NCI-H2227 treated with DMSO at 0.1 percent for 48 hours (cell line): ENCODE measurements at places on chromosomes 5 and 9.

- no peak for DNase-seq
Measured at GRCh38 chr9:130962418-130963316, 23.6 kb upstream of the FIBCD1 start.

- DNase-seq: no peak
Measured at GRCh38 chr5:132689513-132689912, 15.7 kb downstream of the IL4 start.

DNA sequence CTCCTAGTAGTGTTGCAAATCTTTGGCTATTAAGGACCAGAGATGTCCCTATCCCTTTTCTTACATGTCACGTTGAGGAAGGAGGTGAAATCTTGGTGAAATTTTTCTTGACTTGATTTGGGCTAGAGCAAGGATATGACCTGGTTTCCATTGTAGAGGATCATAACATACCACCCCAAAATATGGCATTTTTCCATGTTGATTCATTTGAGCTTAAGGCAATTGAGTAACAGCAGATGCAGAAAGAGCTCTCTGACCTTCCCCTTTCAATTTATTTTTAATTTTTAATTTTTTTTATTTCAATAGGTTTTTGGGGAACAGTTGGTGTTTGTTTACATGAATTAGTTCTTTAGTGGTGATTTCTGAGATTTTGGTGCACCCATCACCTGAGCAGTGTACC lies 61.2 kb upstream of the MAP1B start:
- DNase-seq: no peak

- no peak for DNase-seq
Measured at GRCh38 chr9:8252445-8252844, 452.9 kb upstream of the DMAC1 start.

GRCh38 chr9:124439686-124440243 lies 10.5 kb upstream of the ADGRD2 start:
- no peak for DNase-seq

GRCh38 chr5:104498281-104498680 lies 935.7 kb upstream of the NUDT12 start:
- DNase-seq: no peak

DNA sequence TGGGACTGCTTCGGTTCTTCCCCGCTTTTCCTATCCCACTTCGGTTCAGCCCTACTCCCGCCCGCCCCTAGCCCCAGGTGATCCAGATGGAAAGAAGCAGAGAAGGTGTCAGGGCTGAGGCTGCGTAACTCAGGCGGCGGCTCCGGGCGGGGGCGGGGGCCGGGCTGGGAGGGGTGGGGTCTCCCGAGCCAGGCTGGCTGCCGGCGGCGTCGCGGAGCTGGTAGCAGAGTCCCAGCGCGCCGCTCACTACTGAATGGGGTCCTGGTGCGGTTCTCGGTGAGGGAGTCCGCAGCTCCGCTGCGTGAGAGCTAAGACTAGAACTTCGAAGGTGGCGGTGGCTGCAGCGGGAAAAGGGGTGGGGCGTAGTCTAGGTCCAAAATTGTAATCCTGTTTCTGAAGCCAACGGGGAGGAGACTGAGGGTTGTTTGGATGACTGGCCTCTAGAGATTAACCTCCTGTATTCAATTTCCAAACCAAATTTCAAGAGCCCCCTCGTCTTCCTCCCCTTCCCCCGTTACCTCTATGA lies 1.4 kb downstream of the PRR16 start:
- no peak for DNase-seq

- DNase-seq: no peak
Measured at GRCh38 chr5:130955041-130955440, 210.0 kb downstream of the HINT1 start.

DNA sequence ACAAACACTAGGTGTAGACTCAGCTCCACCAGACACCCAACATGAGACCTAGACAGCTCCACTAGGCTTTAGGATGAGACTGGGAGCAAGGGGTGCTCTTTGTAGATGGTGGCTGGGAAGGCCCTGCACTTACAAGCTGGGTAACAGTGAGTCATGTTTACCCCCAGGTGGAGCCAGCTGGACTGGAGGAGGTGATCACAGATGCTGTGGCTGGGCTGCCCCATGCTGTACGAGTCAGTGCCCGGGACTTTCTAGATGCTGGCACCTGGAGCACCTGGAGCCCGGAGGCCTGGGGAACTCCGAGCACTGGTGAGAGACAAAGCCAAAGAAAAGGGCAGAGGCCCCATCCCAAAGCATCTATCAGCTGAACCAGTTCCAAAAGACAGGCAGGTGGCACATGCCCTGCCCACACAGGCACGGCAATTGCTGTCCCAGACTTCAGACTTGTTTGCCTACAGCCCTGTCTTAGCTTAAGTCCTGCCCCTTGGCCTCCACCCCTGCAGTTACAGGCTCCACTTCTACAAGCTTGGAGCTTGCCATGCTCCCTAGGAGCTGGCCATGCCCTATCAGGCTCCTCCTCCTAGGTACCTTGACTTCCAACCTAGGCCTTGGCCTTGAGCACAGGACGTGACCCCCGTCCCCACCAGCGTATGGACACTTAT lies 2.7 kb downstream of the CCL27 start:
- no peak for DNase-seq

- no peak for DNase-seq
Measured at GRCh38 chr9:84807870-84808390, 138.4 kb downstream of the NTRK2 start.

GRCh38 chr5:125798307-125798706 lies 624.9 kb upstream of the GRAMD2B start:
- DNase-seq: no peak

GRCh38 chr5:172786736-172787462 lies 15.9 kb upstream of the DUSP1 start:
- DNase-seq: no peak

DNA sequence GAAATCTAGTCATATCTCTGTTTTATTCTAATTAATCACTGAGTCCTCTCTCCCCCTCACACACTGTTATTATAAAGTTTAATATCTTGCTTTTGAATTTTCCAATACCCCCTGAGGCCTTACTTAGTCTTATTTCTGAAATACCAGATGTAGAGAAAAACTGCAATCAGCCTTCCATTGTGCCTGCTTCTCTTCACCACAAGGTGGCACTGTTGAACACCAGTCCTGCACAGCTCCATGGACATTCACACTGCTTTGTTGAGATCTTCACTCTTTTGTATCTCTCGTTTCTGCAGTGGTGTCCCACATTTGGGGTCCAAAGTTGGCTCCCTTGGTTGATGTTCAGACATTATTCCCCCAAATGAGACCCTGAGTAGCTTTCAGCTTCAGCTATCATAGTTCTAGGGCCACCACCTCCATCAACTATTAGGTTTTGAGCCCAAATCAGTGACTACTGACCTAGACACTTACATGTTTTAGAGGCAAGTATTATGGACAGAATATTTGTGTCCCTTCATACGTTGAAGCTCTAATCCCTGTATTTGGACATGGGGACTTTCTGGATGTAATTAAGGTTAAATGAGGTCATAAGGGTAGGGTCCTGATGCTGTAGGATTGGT lies 24.3 kb downstream of the BOD1 start:
- DNase-seq: no peak

DNA sequence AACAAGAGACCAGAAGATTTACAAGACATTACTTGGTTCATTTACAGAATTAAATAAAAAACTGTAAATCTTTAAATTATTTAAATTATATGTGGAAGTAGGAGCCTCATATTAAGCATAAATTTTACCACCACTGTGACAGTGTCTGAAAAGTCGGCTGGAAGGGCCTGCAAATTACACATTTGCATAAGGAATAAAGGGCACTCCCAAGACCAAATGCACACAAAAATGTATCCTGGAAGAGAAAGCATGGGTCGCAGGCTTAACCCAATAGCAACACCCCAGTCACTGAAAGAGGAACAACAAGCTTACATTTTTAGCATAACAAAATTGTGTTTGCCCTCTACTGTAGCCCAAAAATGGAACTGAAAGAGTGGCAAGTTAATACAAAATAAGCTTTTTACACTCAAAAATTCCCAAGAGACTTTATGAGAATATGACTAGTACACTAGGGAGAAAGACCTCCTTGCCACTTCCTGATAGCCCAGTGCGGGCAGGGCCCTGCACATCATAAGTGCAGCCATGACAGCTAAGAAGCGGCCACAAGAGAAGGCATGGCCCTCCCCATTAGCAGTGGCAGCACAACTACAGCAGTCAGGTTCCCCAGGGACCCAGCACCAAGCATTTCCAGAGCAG lies 482.0 kb downstream of the DTWD2 start:
- DNase-seq: no peak

DNA sequence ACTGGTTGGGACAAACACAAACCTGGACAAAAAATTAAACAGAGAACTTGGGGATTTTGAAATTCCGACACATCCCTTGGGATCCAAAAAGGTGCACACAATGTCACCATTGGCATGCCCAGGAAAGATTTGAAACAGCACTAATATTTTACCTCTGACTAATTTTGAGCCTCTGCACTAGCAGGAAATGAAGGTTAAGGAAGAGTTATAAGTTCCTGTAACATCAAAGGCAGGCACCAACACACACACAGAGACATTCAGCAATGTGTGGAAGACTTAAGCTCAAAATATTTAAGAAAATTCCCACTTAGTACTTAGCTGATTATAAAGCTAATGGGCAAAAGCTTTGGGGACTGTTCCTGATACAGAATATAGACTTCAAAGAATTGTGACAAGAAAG lies 247.0 kb downstream of the CDH9 start:
- no peak for DNase-seq

DNA sequence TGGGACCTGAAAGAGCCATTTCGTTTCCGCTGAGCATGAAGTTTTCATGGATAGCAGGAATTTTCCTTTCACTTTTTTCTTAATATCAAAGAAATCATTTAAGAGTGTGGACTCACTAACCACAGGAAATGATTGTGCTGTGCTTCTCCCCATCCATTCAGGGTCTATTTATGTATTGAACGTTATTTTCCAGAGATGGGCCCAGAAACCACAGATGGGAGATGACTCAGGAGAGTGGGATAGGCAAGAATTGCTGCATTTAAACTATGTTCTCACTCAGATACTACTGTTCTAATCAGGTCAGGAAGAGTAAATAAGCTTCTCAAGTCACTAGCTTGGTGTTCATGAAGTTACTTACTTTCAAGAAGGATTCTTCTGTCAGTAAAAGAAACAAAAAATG lies 763.8 kb downstream of the DTWD2 start:
- no peak for DNase-seq

DNA sequence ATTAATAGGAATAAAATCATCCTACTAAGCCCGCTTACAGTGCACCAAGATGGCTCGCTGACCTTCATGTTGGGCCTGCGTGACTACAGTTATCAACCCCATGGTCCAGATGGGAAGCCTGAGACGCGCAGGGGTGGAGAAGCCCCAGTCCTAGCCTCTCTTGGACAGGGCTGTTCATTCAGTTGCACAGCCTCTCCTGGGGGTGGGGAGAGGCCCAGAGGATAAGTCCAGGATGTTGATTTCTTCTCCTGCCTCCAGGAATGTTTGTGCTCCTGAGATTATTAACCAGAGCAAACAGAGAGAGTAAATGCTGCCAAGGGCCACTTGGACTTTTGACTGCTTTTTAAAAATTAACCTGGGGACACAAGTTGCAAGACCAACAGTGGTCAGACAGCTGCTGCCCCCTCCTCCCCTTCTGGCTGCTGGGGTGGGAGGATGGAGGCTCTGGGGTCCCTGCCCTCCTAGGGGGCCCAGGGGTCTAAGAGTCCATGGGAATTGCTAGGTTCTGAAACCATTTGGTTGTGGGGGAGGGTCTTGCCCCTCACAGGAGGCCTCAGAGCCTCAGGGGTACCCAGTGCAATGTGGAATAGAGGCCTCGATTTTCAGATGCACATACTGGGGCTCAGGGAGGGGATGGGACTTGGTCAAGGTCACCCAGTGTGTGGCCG lies 2.8 kb upstream of the AMBP start:
- no peak for DNase-seq

GRCh38 chr5:137342764-137343163 lies 156.4 kb downstream of the SPOCK1 start:
- DNase-seq: no peak

- no peak for DNase-seq
Measured at GRCh38 chr5:34450338-34450737, 205.8 kb upstream of the RAI14 start.

DNA sequence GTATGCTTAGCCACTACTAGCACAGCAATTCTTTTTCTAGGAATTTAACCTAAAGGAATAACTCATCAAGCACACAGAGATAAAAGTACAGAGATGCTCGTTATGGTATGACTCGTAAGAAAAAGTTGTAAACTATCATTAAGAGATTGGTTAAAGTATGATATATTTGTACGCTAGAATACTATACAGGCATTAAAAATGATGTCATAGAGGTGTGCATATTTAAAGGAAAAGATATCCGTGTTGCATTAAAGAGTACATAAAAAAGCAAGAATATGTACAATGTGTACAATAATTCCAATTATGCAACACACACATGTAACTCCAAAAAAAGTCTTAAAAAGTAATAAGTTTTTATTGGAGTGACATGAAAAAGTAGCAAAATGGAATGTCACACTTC lies 54.5 kb upstream of the PALM2AKAP2 start:
- no peak for DNase-seq

DNA sequence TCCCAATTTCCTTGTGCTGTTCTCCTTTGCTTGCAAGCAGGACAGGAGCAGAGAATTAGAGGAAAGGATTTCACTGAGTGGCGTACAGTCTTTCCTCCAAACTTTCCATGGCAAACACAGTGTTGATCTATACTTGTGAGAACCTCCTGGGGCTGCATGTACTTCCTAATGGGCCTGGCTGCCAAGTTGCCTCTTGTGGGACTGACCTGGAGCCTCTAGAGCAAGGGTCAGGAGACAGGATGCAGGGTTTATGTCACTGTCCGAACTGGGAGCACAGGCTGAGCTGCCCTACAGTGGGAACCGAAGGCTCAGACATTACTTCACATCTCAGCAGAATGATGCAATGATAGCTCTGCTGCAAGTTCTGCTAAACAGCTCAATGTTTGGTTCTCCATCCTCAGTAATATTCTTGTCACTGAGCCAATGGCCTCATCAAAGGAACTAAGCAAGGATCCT lies 102.3 kb downstream of the ENC1 start:
- no peak for DNase-seq

DNA sequence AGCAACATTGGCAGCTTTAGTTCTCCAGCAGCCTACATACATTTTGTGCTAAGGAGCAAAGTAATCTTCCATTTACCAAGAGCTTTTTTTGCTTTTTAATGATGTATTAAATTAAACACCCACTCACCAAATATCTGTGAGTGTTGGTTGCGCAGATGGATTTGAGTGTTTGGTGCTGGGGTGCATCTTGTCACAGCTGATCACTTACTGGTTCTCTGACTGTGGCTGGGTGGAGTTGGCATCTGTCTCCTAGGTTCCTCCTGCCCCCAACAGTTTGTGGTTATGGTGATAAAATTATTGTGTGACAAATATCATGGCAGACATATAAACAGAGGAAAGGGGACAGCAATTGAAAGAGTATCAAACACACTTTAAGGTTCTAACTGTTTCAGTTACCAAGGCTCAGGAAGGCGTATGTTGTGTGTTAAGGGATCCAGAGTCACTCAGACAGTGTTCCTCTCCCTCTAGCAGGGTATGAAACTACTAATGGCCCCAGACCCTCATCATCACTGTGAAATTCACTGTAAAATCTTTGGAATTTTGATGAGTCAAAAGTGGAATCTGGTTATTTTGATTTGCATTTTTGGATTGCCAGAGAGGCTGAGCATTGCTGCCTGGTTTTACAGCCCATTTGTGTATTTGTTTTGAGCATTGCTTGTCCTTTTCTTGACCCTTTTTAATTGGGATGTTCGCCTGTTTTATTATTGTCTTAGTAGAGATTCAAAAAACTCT lies 81.7 kb downstream of the PDE8B start:
- no peak for DNase-seq

- no peak for DNase-seq
Measured at GRCh38 chr5:142969624-142970439, 199.7 kb downstream of the ARHGAP26 start.
